ENCODE measurements at places on chromosomes 2 and 18.

GRCh38 chr18:63031375-63031774 is 288.2 kb downstream of the BCL2 start:
- DNase-seq = no peak

DNA sequence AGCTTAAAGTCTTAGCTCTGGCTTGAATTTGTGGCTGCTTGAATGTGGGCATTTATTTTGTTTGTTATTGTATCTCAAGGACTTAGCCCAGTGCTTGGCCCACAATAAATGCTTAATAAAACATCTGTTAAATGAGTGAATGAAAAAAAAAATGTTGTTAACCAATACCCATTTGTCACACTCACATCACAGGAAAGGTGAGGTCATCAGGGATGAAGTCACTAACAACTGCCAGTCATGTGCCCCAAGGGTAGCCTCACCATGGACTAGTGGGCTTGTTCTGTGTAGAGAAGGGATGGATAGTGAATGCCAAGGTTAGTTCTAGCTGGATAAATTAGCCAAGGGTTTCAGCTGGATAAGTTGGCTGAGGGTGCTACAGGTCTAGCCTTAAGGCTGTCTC is 3.0 kb downstream of the NRBP1 start:
- DNase-seq = no peak

GRCh38 chr2:3242747-3243369 is 134.8 kb downstream of the EIPR1 start:
- DNase-seq = no peak

DNA sequence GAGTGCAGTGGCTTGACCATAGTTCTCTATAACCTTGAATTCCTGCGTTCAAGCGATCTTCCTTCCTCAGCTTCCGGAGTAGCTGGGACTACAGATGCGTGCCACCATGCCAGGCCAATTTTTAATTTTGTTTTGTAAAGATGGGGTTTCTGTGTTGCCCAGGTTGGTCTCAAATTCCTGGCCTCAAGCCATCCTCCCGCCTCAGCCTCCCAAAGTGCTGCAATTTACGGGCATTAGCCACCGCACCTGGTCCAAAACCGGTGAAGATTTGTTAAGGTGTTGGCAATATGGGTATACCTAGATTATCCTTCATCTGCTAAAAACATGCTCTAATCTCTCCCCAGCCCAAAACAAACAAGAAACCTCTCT is 1.3 kb upstream of the EIF2AK3 start:
- DNase-seq = no peak

GRCh38 chr2:171139860-171140259 is 20.8 kb downstream of the TLK1 start:
- DNase-seq = no peak

- no peak for DNase-seq
Observed at GRCh38 chr2:20957788-20958525, 85.9 kb downstream of the APOB start.

DNA sequence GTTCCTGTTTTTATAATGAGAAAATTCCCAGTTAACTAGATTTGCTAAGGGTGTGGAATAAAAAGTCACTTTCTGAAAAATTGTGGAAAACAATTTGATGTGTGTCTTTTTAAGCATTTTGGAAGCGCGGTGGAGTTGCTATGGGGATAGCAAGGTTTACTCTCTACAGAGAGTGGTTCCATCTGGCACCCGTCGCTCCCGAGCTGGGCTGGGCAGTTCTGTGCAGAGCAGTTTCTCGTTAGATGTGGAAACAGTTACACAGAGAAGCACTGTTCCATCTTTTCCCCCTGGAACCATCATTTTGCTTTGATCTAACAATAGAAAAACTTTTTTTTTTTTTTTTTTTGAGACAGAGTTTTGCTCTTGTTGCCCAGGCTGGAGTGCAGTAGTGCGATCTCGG is 17.4 kb downstream of the LDLRAD4 start:
- no peak for DNase-seq

GRCh38 chr2:239768031-239768790 is 256.9 kb downstream of the NDUFA10 start:
- DNase-seq = no peak

- DNase-seq = no peak
Observed at GRCh38 chr2:150122871-150123613, 364.4 kb downstream of the RND3 start.

DNA sequence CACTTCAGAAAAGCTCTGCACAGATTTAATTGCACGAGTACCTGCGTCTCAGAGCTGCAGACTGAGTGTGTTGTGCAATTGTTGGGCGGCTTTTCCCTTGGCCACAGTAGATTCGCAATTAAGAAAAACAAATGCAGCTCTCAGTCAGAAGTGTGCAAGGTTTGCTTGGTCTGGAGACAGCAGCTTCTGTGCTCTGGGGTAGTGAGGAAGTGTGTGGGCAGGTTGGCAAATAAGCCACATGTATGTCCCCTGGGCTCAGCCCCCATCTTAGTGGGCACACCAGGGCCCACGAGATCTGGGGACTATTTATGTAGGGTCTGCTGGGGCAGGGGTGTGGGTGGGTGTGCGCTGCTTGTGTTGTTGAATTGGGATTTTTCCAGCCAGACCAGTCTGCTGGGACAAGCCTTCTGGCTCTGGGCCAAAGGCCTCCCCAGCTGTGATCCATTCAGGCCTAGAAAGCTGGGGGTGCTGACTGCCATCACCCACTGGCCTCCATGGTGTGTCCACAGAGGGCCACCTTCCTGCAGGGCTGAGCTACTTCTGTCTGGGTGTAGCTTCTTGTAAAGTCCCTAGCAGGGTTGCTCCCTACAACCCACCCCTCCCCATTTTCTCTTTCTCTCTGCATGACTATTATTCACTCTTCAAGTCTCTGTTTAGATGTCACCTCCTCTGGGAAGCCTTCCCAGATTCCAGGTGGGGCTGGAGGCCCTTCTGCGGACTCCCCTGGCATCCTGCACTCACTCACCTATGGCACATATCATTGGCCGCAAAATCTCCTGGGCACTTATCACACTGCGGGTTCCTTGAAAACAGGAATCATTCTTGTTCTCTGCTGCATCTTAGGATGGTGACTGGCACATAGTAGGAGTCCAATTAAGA is 67.8 kb downstream of the ODC1 start:
- no peak for DNase-seq

- DNase-seq = no peak
Observed at GRCh38 chr18:22559414-22560274, 141.9 kb upstream of the CTAGE1 start.

GRCh38 chr2:200471324-200471848 is 38.5 kb downstream of the KCTD18 start:
- DNase-seq = no peak

DNA sequence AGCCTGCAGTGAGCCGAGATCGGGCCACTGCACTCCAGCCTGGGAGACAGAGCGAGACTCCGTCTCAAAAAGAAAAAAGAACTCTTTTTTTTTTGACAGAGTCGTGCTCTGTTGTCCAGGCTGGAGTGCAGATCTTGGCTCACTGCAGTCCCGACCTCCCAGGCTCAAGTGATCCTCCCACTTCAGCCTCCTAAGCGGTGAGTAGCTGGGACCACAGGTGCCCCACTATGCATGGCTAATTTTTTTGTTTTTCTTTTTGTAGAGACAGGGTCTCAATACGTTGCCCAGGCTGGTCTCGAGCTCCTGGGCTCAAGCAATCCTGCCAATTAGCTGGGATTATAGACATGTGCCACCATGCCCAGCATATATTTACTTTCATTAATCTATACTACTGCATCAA is 12.5 kb upstream of the INO80D start:
- no peak for DNase-seq

- DNase-seq = no peak
Observed at GRCh38 chr2:143481237-143481623, 352.0 kb downstream of the ARHGAP15 start.

- DNase-seq = no peak
Observed at GRCh38 chr2:148360662-148361061, 283.9 kb upstream of the EPC2 start.

GRCh38 chr18:12462242-12462641 is 54.5 kb downstream of the PRELID3A start:
- no peak for DNase-seq

GRCh38 chr2:207767461-207768167 is 2.1 kb downstream of the FZD5 start:
- no peak for DNase-seq

DNA sequence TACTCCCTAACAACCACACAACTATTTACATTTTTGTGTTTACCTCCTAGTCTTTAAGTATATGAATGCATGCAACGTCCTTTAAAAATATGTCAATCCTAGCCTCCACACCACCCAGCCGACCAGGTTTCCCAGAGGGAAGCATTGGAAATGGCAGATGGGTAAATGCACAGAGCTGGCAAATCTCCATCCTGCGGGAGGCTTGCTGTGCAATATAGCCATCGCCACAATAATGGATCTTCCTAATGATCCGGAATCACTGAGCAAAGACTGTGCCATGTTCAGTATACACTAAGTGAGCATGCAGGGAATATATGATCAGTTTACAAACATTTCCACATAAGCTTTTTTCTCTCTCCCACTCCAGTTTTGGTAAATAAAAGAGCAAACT is 131.8 kb downstream of the NEDD4L start:
- no peak for DNase-seq

GRCh38 chr2:233473386-233473791 is 93.2 kb downstream of the USP40 start:
- DNase-seq = no peak

- no peak for DNase-seq
Observed at GRCh38 chr2:41933046-41933420, 114.8 kb upstream of the PKDCC start.

DNA sequence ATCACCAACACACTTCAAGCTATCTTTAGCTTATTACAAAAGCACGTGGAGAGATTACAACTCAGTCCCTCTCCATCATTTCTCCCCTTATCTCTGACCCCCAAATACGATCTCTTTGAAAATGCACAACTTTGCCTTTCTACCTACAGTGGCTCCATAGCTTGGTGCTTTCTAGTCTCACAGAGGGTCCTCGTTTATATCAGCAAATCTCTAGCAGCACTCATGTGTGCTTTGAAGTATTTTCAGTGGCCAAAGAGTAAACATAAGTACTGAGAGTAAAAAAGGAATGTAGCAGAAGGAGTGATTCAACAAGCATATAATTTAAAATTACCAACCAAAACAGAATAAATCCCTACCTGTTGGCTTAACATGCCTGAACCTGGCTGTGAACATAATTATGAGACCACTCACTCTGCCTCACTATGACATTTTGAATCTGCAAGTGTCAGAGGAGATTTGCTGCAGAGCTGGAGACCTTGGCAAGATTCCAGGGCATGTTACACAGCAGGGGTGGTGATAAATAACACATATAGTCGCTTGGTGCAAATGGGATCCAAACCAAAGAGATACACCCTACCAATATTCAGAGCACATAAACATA is 54.6 kb downstream of the LAMA3 start:
- DNase-seq = no peak

- DNase-seq = no peak
Observed at GRCh38 chr2:222436040-222436413, 11.7 kb downstream of the SGPP2 start.

- no peak for DNase-seq
Observed at GRCh38 chr2:191386938-191387536, 141.8 kb downstream of the MYO1B start.

GRCh38 chr2:69026026-69026425 is 13.0 kb downstream of the ANTXR1 start:
- DNase-seq = no peak

GRCh38 chr18:32469691-32470459 is 807 bp downstream of the GAREM1 start:
- DNase-seq = no peak

GRCh38 chr2:42893047-42893758 is 100.8 kb upstream of the HAAO start:
- DNase-seq = no peak

GRCh38 chr2:55063713-55064323 is 13.6 kb upstream of the RTN4 start:
- no peak for DNase-seq

- no peak for DNase-seq
Observed at GRCh38 chr2:232420463-232421188, 14.0 kb downstream of the ALPG start.

DNA sequence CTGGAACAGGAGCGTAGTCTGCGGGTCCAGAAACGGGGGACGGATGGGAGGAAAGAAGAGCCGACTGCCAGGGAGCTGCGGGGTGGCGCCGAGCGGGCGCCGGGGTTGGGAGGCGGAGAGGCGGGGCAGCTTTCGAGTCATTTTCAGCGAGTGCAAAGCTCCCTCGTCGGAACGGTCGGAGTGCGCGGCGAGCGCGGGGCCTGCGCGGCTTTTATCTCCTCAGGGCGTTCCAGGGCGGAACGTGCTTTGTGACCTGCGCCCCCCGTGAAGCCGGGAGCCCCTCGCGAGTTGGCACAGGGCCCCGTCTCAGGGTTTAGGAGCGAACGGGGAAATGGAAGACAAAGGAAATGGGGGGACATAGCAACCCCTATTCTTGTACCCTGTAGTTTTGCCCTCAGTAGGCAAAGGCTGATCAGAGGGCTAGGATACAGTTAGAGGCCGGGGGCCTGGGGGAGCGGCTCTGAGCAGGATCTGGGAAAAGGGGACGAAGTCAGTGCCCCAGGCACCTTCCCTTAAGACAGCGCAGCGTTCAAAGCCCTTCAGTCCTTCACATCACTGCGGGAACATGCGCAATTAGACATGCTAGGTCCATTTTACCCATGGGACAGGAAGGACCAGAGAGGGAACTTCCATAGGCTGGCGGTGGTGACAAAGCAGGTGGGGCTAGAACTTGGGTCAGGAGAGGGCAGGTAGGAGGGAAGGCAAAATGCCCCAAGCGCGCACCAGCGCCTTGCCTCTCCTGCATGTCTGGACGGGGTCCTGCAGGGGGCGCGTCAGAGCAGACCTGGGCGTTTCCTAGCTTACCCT is 60.1 kb upstream of the IL1RL1 start:
- no peak for DNase-seq

GRCh38 chr2:173991856-173992588 is 26.8 kb upstream of the SP3 start:
- no peak for DNase-seq

- no peak for DNase-seq
Observed at GRCh38 chr2:43220760-43221123, 5.7 kb downstream of the ZFP36L2 start.

Data from stimulated activated CD8-positive, alpha-beta memory T cell treated with anti-CD3 and anti-CD28 coated beads, Interleukin-15, amount 100 ng/mL, for 24 hours (primary cell).